ENCODE measurements at places on chromosomes 3 and 15.

DNA sequence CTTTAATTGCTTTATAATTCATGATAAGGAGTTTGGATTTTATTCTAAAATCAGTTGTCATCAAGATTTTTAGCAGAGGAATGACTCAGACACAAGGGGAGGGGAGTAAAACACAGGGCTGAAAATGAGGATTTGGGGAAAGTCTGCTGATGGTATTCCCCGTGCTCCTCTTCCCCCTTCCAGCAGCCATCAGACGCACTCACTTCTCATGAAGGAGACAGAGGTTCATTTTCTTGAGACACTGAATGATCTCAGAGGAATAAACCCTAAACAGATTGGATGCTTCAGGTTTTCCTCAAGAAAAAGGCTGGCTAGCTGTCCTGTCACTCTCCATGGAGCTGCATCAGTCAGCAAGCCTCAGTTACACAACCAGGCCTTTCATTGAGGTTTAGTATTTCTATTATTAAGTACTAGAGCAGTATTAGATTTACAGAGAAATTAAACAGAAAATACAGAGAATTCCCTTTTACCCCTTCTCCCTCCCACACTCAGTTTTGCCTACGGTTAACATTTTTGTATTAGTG lies 166.4 kb downstream of the C3orf70 start:
- no peak for DNase-seq

DNA sequence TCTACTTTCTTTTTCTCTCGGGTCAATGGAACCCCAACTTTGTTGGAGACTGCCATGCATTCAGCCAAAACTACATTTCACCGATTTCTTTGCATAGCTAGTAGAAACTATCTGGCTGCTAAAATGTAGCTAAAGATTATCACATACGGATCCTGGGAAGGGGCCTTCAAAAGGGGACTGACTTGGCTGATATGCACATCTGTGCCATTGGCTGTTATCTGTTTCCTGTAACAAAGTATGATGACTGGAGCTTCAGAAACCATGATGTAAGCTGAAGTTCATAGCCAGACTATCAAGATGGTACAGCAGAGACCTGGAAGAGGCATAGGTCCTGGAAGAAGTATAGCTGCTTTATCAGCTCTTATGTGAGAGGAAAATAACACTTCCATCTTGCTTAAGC lies 179.1 kb downstream of the NSUN3 start:
- no peak for DNase-seq

GRCh38 chr3:155744010-155744625 lies 753 bp downstream of the PLCH1 start:
- DNase-seq, result peak; percentile 92

DNA sequence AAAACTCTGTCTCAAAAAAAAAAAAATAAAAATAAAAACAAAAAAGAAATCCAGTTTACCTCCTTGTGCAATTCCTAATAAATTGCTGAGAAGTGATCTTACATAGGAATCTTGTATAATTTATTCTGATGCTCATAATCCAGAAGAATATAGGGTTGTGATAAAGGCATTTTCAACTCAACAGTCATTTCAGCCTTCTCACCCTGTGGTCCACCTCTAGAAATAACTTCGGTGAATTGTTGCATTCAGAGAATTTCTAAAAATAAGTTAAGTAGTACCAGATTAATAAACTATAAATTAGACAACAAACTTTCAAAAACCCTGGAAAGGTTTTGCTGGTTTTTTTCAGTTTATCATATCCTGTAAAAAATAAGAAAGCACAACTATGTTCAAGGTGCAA lies 20.2 kb downstream of the RAF1 start:
- no peak for DNase-seq

DNA sequence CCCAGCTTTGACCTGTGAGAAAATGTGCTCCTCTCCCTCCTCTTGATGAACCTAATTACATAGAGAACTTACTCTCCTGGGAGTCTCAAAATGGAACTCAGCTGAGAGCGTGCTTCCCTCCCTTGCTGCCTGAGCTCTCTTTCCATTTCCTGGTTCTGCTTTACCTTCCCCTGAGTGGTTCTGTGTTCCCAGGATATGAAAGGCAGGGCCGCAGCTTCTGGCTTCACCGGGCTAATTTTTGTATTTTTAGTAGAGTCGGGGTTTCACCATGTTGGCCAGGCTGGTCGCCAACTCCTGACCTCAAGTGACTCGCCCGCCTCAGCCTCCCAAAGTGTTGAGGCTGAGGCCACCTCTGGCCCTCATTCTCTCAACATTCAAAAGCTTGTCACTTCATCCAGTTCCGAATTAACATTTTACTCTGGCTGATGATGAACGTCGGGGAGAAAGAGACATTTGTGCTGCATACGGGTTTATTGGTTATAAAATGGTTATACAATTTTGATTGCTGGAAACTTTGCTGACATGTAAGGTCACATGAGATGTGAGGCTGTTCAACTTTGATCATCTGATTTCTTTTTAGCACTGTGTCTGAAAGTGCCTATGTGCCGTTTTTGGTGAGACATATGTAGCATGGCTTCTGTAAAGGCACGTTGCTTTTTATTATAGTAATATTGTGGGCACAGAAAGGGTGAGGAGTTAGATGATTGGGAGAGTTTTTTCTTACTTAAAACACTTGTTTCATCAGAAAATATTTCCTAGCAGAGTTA lies 6.6 kb downstream of the PLS1 start:
- DNase-seq, result no peak

GRCh38 chr3:111768571-111769100 lies 90.4 kb upstream of the PHLDB2 start:
- DNase-seq, result peak; percentile 66

GRCh38 chr3:13894807-13895154 lies 14.9 kb upstream of the WNT7A start:
- no peak for DNase-seq

- peak; percentile 43 for DNase-seq
Measured at GRCh38 chr15:50148362-50148963, 29.4 kb upstream of the ATP8B4 start.

DNA sequence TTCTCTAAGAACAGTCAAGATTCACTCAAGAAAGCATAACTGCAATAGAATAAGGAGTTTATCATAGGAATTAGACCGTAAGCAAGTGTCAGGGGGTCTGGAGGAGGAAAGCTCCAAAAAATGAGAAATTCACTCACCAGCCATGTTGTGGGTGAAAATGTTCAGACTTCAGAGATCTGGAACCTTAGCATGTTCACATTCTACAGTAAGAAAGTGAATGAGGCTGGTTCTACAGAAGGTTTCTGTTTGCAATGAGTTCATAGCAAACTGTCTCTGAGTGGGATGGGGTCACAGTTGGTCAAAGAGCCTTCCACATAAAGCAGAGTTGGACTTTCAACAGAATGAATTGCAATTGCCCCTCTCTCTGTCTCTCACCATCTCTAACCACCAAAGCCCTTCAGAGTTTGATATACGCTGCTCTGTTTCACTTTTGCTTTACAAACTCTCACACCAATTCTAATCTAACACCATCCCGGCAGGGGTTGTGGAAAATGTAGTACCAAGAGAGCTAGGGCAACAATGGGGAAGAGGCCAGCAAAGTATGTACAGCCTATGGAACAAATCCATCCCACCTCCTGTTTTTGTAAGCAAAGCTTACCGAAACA lies 581.8 kb upstream of the UBE2E2 start:
- no peak for DNase-seq

GRCh38 chr3:12371525-12372140 lies 82.8 kb downstream of the PPARG start:
- DNase-seq, result no peak

GRCh38 chr3:50633230-50633790 lies 16.4 kb downstream of the MAPKAPK3 start:
- no peak for DNase-seq

- DNase-seq, result no peak
Measured at GRCh38 chr3:44926172-44926571, 49.8 kb downstream of the ZDHHC3 start.
